Activated naive CD8-positive, alpha-beta T cell treated with anti-CD3 and anti-CD28 coated beads, Interleukin-2, amount 50 U/mL, for 24 hours (primary cell): ENCODE measurements at places on chromosomes 16 and 17.

- H3K36me3 ChIP-seq, result no peaks in the 10 kb centered on the region
- no peaks in the 10 kb centered on the region for H3K4me1 ChIP-seq
- H3K4me3 ChIP-seq, result no peak overlapping the region
- no peak overlapping the region for H3K27ac ChIP-seq
- DNase-seq, result no peak
- peaks cover 20% of the 10 kb centered on the region for H3K27me3 ChIP-seq
Measured at GRCh38 chr17:62866471-62866870, 58.4 kb upstream of the MARCHF10 start.

DNA sequence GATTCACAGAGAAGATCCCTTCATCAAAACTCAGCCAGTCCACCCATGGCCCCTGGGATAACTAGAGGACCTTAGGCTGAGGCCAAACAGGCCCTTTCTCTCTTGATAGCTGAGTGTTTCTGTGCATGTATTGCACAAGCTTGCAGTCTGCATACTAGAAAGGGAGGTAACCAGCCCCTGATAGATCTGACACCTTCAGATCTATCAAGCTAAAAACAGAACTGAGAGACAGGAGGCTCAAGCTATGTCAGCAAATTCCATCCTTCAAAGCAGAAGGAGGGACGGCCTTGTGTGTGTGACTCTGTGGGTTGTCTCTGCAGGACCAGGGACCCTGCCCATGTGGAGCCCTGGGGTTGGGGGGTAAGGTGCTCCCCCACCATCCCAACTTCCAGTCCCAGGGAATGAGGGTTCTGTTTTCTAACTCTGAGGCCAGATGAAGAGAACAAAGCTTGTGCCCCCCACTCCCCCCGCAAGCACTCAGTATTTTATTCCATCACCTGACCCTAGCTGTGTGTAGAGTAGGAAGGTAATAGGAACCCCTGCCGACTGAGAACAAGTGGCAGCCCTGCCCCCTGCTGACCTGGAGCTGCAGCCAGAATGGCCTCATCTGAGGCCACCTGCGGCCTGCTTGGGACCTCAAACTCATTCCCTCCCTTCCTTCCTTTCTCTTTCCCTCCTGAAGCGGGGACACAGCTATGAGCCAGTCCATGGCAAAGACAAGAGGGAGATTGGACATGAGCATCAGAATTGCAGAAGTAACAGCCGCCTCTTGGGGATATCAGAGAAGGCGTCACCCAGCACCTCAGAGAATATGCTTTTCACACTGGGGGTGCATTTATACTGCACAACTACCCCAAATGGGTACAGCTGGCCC lies 63.8 kb downstream of the SMPD3 start:
- no peak overlapping the region for H3K27ac ChIP-seq
- no peaks in the 10 kb centered on the region for H3K27me3 ChIP-seq
- DNase-seq, result no peak
- H3K4me3 ChIP-seq, result no peak overlapping the region
- H3K36me3 ChIP-seq, result no peaks in the 10 kb centered on the region
- H3K4me1 ChIP-seq, result peaks cover 10% of the 10 kb centered on the region

DNA sequence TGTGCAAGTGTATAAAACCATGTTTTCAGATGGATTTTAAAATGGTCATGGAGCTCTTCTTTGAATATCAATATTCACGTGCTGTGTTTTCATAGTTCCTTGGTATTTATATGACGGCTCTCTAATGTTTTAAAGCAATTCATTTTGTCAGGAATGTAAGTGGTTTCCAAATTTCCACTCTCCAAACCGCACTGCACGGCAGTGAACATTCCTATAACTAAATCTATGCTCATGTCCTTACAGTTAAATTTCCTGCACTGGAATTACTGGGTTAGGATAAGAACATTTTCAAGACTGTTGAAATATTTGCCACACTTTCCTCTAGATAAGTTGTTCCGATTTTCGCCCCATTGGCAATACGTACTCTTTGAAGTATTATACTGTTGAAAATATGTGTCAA lies 398.9 kb downstream of the PMP22 start:
- no peak overlapping the region for H3K4me3 ChIP-seq
- no peaks in the 10 kb centered on the region for H3K36me3 ChIP-seq
- peaks cover 22% of the 10 kb centered on the region for H3K27me3 ChIP-seq

- peaks cover 2% of the 10 kb centered on the region for H3K4me1 ChIP-seq
- no peak overlapping the region for H3K27ac ChIP-seq
- no peaks in the 10 kb centered on the region for H3K36me3 ChIP-seq
- peaks cover 32% of the 10 kb centered on the region for H3K27me3 ChIP-seq
Measured at GRCh38 chr16:84044118-84044488, 1.5 kb upstream of the SLC38A8 start.

DNA sequence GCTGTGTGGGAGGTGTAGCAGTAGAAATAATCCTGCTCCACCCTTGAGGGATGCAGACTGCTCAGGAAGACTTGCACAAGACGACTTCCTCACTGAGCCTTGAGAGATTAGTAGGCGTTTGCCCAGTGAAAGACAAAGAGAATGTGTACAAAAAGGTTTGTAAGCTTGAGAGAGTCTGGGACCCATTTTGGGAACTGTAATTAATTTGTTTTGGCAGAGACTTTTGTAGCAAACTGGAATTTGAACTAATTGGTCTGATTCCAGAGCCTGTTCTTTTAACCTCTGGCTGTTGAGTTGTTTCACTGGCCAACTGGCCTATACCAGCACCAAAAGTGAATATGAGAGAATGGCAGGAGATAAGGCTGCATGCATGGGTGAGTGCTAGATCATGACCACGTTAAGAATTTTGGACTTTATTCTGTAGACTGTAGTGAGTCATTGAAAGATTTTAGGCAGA lies 75.5 kb downstream of the AATF start:
- H3K36me3 ChIP-seq, result peaks cover 36% of the 10 kb centered on the region
- DNase-seq, result no peak
- H3K4me3 ChIP-seq, result no peak overlapping the region

- no peaks in the 10 kb centered on the region for H3K36me3 ChIP-seq
- DNase-seq, result no peak
- H3K4me1 ChIP-seq, result peaks cover 10% of the 10 kb centered on the region
- H3K4me3 ChIP-seq, result peak overlapping the region; percentile 64
- H3K27ac ChIP-seq, result no peak overlapping the region
- H3K27me3 ChIP-seq, result peaks cover 42% of the 10 kb centered on the region
Measured at GRCh38 chr17:30920683-30921543, 832 bp upstream of the ADAP2 start.

DNA sequence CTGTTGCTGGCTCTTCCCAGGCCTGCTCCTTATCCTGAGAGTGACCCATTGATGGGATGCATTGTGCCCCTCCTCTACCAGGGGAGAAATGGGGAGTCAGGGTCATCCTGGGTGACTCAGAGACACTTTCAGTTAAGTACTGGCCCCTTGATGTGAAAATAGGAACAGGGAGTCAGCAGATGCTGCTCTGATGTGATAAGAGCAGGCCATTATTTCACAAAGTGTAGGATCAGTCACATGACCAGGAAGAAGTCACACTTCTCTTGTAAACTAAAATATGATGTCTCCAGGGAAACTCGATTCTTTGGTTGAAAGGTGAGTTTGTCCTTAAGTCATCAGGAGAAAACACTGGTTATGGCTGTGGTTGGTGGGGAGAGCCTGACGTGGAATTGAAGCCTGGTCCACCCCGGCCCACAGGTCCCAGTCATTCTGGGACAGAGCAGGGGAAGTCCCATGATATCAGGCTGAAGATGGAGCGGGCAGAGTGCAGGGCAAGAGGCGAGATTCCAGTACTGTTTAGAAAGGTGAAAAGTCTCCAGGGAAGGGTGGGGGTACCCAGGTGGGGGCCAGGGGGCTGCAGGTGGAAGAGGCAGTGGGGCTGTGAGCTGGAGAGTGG lies 88.6 kb upstream of the NLRP1 start:
- no peak overlapping the region for H3K27ac ChIP-seq
- DNase-seq, result no peak
- H3K36me3 ChIP-seq, result no peaks in the 10 kb centered on the region
- H3K4me1 ChIP-seq, result peaks cover 10% of the 10 kb centered on the region
- peaks cover 16% of the 10 kb centered on the region for H3K27me3 ChIP-seq

GRCh38 chr16:79839466-79840341 lies 239.2 kb upstream of the MAF start:
- H3K4me1 ChIP-seq, result peaks cover 2% of the 10 kb centered on the region
- no peaks in the 10 kb centered on the region for H3K36me3 ChIP-seq
- H3K27ac ChIP-seq, result no peak overlapping the region
- no peak for DNase-seq
- H3K27me3 ChIP-seq, result peaks cover 3% of the 10 kb centered on the region

- no peak overlapping the region for H3K27ac ChIP-seq
- no peak for DNase-seq
- H3K36me3 ChIP-seq, result no peaks in the 10 kb centered on the region
Measured at GRCh38 chr16:75532791-75533190, 3.1 kb downstream of the CHST5 start.

- H3K27ac ChIP-seq, result no peak overlapping the region
- H3K4me1 ChIP-seq, result no peaks in the 10 kb centered on the region
- no peak overlapping the region for H3K4me3 ChIP-seq
- H3K27me3 ChIP-seq, result peaks cover 22% of the 10 kb centered on the region
- no peak for DNase-seq
Measured at GRCh38 chr17:45752246-45752645, 31.9 kb upstream of the CRHR1 start.

- peak; percentile 41 for DNase-seq
- H3K27ac ChIP-seq, result no peak overlapping the region
- peaks cover 30% of the 10 kb centered on the region for H3K4me1 ChIP-seq
- peak overlapping the region; percentile 63 for H3K4me3 ChIP-seq
Measured at GRCh38 chr17:68197091-68197996, 50.5 kb upstream of the AMZ2 start.
